ENCODE measurements at places on chromosomes 12 and 14. TPM values are rescaled to one million over a fixed set of nuclear protein-coding genes. Genes with fewer than 3 reads are reported as not detected.

DNA sequence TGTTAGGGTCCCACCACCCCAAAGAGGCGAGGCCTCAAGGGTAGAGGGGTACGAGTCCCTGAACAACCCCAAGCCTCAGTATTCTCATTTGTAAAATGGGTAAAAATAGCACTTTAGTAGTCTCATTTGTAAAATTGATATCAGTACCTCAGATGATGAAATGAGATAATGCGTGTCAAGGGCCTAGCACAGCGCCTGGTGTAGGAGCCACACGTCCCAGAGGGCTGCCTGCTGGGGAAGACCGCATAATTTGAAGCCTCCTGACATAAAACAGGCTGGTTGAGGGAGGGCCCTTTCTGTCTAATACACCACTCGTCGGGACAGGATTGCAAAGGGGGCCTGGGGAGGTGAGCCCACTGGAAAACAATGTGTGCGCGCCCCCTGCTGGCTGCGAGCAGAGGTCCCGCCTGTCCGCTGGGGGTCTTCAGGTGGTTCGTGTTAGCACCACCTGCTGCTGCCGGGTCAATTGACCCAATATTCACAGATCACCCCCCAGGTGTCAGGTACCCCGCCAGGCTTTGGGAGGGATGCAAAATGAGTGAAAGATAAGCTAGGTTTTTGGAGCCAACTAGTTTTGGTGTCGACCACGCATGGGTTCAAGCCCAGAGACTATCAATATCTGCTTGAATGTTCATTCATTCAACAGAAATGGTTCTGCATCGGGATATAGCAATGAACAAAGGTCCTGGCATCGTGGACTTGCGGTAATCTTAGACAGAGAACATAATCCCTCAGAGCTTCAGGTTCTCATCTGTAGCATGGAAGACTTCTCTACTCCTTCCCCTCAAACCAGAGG is 24.7 kb upstream of the IRF2BPL start:
- no peak overlapping the region for H3K4me3 ChIP-seq
- H3K27me3 ChIP-seq: no peaks in the 10 kb centered on the region
- DNase-seq: no peak
- H3K4me1 ChIP-seq: peaks cover 29% of the 10 kb centered on the region

MUCL1 gene
- not detected for total RNA-seq

- peaks cover 3% of the 10 kb centered on the region for H3K27me3 ChIP-seq
- DNase-seq: no peak
- no peaks in the 10 kb centered on the region for H3K4me1 ChIP-seq
- H3K36me3 ChIP-seq: no peaks in the 10 kb centered on the region
Observed at GRCh38 chr14:79137836-79138235, 967.7 kb downstream of the NRXN3 start.

DNA sequence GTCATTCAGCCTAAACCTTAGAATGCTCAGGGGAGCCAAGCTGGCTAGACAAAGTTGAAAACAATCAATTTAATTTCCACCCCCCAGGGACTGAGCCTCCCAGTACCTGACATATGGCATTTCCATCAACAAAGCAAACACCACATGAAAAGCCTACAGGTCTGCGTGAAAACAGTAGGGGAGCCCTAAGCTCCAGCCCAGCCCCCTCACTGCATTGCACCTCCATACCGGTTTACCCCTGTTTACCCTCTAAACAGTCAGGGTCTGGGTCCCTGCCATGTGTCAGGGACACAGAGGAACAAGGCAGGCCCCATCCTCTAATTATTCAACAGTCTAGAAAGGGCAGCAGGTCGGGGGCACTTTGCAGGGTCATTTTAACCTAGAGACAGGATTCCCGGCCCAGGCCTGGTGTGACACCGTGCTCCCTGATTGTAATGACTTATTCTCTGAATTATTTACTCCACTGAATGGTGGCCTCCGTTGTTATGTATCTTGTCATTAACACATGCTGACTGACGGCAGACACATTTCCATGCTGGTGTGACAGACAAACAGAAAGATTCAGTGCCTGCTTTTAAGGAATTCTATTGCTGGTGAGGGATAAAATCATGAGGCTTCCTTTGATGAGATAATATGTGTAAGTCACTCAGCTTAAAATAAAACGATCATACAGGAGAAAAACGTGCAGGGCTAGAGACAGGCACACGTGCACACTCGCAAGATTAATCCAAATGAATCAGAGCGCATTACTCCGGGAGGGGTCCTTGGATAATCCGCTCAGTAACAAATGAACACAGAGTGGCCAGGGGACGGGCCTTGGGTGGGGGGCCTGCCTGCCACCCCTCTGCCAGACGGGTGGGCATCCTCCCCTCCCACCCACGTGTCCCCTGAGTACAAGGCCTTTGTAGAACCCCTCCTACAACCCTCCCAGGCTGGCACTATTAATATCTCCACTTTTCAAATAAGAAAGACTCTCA is 23.2 kb downstream of the CCDC88C start:
- H3K27ac ChIP-seq: no peak overlapping the region
- no peak for DNase-seq
- H3K4me3 ChIP-seq: no peak overlapping the region

ANO4 gene
- total RNA-seq: 6.5 TPM

- no peak overlapping the region for H3K4me3 ChIP-seq
- H3K36me3 ChIP-seq: no peaks in the 10 kb centered on the region
- H3K4me1 ChIP-seq: no peaks in the 10 kb centered on the region
- no peaks in the 10 kb centered on the region for H3K27me3 ChIP-seq
- H3K27ac ChIP-seq: no peak overlapping the region
Observed at GRCh38 chr12:26264215-26264838, 69.0 kb downstream of the SSPN start.

LALBA gene
- not detected for total RNA-seq

DNA sequence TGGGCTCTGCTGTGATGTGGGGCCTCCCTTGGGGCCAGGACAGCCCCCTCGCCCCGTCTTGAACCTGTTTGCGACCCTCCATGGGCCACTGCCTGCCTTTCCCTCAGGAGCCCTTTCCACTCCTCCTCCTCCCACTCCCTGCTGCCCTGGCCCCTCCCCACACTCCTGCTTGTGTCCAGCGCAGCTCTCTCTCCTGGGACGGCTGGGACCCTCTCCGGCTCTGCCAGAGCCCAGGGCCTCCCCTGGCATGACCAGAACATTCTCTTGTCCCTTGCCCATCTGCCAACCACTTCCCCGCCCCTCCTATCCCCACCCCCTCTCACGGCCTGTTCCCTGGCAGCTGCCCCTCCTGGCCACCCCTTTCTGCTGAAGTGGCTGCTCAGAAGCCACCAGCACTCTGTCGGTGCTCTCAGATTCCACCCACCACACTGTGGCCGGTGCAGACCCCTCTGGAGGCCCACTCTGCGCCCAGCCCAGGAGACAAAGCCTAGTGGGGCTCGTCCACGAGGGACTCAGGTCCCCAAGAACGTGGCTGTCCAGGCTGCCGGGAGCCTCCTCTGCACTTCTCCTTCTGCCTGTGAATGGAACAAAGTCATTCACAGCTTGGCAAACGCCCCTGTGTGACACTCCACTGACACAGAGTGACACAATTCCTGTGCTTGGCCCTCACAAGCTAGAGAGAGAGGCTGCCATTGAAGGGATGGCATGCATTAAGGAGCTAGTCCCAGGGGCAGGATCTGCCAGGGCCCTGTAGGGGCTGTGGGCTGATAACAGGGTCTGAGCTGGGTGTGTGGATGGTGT is 1.4 kb downstream of the ASPG start:
- peaks cover 26% of the 10 kb centered on the region for H3K27me3 ChIP-seq
- peak; percentile 77 for DNase-seq
- H3K4me3 ChIP-seq: no peak overlapping the region
- no peak overlapping the region for H3K27ac ChIP-seq

- no peaks in the 10 kb centered on the region for H3K27me3 ChIP-seq
- DNase-seq: no peak
- no peak overlapping the region for H3K4me3 ChIP-seq
- H3K27ac ChIP-seq: no peak overlapping the region
Observed at GRCh38 chr14:30691751-30692398, 69.8 kb downstream of the SCFD1 start.

DNA sequence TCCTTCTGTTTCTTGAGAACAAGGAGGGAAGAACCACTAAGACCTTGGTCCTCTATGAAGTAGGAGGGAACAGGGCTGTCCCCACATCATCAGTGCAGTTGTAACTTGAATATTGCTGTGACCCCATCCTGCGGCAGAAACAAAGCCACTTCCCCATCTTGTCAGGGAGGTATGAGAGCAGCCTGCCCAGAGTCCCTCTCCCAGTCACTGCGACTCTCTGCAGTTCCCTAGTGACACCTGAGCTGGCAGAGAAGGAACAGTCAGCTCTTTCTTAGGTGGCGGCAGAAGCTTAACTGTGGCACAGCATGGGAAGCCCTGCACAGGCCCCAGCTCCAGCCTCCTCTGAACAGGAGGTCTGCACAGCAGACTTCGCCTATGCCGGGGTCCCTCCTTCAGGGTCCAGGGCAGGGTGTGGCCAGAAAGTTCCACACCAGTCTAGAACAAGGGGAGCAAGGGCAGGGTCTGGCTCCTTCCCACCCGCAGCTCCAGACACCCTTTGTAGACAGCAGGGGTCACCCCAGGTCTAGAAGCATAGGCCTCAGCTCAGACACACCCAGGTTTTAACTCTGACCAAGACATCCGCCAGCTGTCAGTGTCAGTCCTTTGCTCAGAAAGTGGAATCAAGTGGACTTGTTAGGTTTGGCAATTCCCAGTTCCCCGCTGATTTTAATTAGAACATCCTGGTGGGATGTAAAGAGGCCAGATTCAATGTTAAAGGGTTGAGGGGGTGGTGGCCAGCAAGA is 36.8 kb downstream of the DEGS2 start:
- no peak overlapping the region for H3K4me3 ChIP-seq
- H3K27ac ChIP-seq: no peak overlapping the region
- peaks cover 3% of the 10 kb centered on the region for H3K4me1 ChIP-seq
- DNase-seq: no peak
- H3K36me3 ChIP-seq: peaks cover 14% of the 10 kb centered on the region

DNA sequence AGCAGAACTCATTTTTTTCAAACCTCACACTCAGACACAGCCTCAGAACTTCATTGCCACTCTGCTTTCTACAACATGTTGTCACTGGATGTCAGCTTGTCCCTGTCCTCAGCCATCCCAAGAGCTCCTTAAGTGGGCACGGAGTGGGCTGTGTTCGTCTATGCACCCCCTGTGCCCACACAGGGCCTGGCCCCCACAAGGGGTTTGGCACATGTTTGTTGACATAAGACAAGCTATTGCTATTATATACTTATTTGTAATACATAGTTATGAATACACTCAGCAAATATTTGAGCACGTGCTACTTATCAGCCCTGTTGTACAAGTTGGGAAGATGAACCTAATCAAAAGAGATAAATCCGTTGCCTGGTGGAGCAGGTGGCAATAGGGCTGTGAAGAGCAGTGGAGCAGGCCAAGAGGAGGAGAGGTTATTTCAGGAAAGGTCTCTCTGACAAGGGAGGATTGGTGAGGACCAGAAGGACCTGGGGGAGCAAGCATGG is 4.3 kb upstream of the BDKRB1 start:
- H3K36me3 ChIP-seq: no peaks in the 10 kb centered on the region
- peak overlapping the region; percentile 45 for H3K27ac ChIP-seq
- no peak overlapping the region for H3K4me3 ChIP-seq
- H3K4me1 ChIP-seq: peaks cover 25% of the 10 kb centered on the region

Measured in chondrocyte (in vitro differentiated cells).